ENCODE measurements at places on chromosomes 6 and 20.

- no peak for DNase-seq
These were observed 138.7 kb upstream of the SASH1 start for GRCh38 chr6:148203970-148204369.

DNA sequence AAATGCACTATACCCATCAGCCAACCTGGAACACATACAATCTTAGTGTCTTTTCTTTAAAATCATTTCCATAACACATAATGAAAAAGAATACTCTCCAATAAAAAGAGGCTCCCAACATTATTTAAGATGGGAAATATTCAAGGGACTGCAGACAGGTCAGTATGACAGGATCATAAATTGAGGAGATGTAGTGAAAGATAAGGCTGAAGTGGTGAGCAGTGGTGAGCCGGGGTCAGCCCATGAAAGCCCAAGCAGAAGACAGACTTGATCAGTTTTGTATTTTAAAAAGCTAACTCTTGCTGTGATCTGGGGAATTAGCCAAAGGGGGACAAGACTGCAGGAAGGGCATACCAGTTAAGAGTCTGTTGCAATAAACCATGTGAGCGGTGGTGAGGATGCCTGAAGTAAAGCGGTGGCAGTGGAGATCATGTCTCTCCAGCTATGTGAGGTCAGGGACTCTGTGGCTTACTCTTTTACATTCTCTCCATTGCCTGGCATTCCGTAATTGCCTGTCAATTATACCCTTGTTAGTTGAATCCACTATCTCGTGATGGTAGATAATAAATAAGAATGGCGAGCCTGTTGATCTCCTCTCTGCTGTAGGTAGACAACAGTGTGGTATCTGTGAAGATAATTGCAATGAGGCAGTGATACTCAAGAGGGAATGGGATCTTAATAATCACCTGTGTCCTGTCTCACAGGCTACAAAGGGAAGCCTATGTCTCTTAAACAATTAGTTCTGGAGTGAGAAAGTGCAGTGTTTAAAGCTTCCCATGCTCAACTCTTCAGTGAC lies 97.4 kb downstream of the FILIP1 start:
- no peak for DNase-seq

DNA sequence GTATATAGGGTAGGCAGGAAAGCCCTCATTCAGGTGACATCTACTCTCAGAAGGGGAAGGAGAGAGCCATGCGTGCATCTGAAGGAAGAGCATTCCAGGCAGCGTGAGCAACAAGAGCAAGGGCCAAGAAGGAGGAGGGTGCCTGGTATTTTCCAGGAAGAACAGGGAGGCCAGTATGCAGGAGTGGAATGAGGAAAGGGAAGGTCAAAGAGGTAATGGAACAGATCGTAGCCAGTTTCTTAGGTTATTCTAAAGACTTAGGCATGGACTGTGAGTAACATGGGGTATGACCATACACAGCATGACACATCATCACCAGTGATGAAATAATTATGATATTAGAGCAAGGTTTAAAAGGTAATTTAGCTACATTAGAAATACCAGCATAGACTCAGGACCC lies 24.1 kb downstream of the ALDH8A1 start:
- DNase-seq, result no peak

DNA sequence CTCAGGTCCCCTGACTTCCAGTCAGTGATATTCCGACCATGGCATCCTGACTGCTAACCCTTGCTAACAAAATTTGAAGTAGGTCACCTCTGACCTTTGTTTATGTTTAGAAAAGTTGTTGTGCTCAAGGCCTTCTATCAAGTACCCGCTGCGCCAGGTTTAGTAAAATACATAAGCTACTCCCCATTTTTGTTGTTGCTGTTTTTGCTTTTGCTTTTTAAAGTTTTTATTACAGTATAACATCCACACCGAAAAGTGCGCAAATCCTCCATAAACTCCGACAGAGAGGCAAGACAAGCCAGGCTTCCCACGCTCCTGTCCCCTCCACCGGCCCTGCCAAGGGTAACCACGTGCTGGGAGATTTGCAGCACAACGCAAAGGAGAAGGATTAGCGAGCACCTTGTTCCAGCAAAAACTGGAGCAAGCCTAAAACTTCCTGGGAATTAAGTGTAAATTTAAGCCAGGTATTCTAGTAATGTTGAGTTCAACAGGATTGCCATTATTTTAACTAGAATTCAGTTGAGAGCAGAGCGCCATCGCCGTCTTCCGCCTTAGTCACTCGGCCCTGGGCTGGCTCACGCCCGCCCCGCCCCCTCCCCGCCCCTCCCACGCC lies 17.8 kb upstream of the HMGN4 start:
- no peak for DNase-seq

- no peak for DNase-seq
These were observed 44.3 kb downstream of the CPXM1 start for GRCh38 chr20:2756056-2756611.

DNA sequence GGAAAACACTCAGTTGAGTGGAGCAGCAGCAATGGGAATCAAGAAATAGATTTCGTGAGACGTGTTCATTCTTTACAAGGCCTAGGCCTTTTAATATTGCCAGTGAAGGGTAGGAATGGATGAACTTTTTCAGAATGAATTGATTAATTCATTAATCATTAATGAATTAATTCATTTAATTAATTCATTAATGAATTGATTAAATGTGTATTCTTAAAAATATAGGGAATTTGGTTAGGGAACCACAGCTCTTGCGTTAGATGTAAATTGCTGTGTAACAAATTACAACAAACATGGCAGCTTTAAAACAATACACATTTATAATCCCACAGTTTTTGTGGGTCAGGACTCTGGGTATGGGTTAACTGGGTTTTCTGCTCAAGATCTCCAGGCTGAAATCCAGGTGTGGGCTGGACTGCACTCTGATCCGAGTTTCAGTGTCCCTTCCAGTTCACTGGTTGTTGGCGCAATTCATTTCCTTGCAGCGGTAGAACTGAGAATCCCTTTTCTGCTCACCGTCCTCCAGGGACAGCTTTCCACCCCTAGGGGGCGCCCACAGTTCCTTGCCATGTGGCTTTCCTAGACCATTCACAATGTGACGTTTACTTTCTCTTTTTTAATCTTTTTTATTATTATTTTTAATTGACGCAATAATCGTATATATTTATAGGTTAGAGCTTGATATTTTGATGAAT lies 32.8 kb upstream of the BCAS1 start:
- DNase-seq, result peak; percentile 55

- no peak for DNase-seq
These were observed 648 bp upstream of the RBBP8NL start for GRCh38 chr20:62428002-62428372.

- DNase-seq, result no peak
These were observed 12.1 kb downstream of the SCAND1 start for GRCh38 chr20:35942243-35942642.

- no peak for DNase-seq
These were observed 37.5 kb upstream of the NOX3 start for GRCh38 chr6:155493026-155493693.

- DNase-seq, result no peak
These were observed 46.4 kb downstream of the FOXF2 start for GRCh38 chr6:1435806-1436205.

DNA sequence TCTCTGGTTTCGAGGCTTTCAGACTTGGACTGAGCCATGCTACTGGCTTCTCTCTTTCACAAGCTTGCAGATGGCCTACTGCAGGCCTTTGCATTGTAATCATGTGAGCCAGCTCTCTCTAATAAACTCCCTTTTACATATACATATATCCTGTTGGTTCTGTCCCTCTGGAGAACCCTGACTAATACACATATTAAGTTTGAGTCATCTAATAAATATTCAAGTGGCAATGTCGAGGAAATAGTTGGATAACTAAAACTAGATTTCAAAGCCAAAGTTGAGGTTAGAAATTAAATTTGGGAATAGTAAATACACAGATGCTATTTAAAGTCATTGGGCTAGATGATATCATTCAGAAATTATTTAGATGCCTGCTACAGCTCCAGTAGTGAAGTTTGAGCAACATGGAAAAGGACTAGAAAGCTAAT lies 1343.4 kb downstream of the GRIK2 start:
- no peak for DNase-seq

- no peak for DNase-seq
These were observed 15.6 kb downstream of the JAG1 start for GRCh38 chr20:10658051-10658823.

DNA sequence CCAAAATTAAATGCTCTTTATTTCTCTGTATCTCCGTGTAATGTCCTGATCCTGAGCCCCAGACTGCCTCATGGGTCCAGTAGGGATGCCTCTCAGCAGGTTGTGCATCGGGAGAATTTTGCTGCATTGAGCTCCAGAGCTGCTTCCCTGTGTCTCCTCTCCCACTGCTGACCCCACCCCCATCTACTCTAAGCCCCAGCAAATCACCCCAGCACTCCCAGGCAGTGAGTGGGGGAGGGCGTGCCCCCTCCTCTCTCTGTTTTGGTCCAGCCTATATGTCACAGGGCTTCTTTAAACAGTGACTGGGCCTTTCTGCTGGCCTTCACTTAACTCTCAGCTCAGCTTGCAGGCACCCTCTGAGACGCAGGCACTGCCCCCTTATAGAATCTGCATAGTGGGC lies 228.8 kb upstream of the QKI start:
- DNase-seq, result no peak

DNA sequence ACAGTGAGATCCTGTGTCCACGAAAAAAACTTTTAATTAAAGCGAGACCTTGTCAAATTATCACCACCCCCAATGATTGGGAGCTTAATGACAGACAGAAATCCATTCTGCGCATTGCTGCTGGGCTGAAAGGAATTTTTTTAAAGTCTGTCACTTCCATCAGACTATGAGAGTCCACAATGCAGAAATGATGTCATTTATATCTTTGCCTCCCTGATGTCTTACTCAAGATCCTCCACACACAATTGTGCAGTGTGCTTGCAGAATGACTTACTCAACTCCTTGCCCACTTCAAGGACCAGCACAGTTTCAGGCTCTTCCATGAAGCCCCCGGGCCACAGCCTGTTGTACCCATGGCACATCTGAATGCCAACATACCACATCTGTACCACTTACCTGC lies 41.0 kb downstream of the GPLD1 start:
- no peak for DNase-seq

DNA sequence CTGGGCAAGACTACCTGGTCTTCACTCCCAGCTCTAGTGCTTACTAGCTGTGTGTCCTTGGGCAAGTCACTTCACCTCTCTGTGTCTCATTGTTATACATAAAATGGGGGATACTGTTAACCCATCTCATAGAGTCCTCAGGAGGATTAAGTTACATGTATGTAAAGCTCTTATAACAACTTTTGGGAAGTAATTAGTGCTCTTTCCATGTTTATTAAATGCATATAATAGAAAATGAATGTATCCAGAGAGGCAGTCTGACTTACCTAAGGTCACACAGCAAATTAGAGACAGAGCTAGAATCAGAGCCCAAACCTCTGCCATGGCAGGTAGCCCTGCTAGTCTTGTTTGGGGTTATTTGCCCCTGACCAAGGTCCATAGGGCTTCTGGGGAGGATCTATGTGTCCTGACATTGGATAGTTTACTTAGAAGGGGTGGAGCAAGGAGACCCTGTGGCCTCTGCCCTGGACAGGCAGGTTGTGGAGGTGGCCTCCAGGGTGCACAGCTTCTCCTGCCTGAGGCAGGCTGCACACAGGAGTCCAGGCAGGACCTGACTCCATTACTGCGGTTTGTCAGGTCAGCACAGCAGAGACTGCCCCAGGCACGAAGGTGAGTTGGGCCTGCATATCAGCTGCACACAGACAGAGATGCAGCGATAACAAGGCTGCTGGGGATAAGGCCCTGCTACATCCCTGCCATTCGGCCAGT lies 8.4 kb upstream of the MAPK13 start:
- no peak for DNase-seq

DNA sequence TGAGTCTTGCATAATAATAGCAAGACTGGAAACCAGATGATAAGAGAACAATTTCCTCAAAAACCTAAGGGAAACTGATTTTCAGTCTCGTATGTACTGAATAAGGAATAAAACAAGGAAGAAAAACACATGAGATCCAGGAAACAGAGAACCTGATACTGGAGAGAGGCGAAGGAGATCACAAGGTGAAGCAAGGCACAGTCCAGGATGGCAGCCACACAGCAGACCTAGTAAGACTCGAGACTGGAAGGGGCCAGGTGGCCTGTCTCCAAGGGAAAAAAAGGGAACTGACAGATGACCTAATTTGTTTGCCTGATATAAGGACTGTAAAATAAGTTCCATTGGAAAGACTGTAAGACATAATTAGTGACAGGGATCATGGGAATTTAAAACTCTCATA lies 71.1 kb downstream of the TASP1 start:
- no peak for DNase-seq

DNA sequence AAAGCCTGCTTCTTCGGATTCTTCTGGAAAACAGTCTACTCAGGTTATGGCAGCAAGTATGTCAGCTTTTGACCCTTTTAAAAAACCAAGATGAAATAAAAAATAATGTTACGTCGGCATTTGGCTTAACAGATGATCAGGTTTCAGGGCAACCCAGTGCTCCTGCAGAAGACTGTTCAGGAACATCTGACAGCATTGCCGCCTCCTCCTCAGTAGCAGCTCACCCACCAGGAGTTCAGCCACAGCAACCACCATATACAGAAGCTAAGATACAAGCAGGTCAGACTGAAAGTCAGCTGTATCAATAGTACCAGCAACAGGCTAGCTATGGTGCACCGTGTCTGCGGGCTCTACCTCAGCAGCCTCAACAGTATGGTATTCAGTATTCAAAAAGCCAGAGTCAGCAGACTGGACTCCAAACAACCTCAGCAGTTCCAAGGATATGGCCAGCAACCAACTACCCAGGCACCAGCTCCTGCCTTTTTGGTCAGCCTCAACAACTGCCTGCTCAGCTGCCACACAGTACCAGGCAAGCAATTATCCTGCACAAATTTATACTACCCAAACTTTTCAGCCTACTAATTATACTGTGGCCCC lies 51.9 kb downstream of the BTBD9 start:
- no peak for DNase-seq

DNA sequence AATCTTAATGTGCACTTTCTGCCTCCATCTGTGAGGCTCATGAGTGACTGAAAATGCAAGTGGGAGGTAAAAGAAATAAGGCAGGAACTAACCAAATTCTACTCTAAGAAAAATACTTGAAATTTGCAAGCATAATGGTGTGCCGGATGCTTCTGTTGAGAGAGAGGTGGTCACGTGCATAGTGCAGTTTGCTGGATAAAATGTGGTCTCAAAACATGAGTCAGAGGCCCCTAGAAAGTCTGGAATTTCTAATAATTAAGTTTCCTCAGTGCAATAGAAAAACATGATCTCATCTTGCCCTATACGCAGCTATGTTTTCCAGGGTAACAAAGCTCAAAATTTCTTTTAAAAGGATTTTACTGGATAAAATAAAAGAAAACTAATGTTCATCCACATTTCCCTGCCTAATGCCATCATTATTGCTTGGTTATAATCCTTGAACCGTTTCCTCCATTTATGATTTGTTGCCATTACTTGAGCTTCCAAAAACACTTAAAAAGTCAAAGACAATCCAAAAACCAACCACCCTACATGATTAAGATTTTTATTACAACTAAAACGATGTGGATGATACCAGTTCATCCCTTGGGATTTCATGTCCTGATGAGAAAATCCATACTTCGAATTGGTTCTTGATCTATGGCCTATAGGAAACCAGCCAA lies 351.7 kb upstream of the ARID1B start:
- no peak for DNase-seq
